ENCODE measurements at places on chromosomes 7 and 10.
A peak's percentile ranks its signal among the peaks of the same experiment; 100 is the strongest.

- DNase-seq = no peak
Observed at GRCh38 chr10:124267911-124268549, 150.7 kb downstream of the OAT start.

GRCh38 chr7:75534727-75535307 lies 42.7 kb downstream of the SPDYE5 start:
- DNase-seq = peak; percentile 69

DNA sequence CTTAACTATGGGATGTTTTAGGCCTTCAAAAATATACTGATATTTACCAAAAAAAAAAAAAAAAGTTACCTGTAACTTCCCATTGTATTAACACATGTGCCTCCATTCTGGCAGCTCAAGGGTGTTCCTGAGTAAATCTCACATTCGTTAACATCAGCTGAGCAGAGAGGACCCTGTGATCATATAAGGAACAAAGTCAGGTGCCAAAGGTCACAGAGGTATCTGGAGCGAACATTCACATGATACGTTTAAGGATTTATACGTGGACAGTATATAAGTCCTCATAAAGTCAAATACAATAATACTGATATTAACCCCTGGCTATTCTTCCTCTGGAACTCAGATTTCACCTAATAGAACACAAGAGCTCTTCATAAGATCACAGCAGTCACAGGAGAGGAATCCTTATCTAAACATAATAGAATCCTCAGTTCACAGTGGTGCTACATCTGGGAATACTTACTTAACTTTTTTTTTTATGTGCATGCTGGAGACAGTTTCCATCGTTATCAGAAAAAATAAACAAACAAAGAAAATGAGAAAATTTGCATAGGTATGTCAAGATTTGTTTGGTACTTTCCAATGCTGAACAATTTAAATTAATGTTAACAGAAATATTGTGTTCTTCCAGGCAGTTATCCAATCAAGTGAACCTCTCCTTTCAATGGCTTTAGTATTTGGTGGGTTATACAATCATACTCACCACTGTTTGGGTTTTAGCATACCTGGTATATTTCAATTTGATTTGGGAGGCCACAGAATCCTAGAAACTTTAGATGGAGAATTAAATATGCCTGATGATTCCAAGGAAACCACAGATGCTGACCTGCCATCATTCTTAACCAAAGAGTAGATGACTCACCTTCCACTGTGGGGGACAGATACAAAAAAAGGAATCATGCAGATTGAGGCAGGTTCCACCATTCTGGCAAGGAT lies 6.6 kb downstream of the CUBN start:
- DNase-seq = no peak

GRCh38 chr10:4066581-4067390 lies 281.8 kb upstream of the KLF6 start:
- DNase-seq = no peak

DNA sequence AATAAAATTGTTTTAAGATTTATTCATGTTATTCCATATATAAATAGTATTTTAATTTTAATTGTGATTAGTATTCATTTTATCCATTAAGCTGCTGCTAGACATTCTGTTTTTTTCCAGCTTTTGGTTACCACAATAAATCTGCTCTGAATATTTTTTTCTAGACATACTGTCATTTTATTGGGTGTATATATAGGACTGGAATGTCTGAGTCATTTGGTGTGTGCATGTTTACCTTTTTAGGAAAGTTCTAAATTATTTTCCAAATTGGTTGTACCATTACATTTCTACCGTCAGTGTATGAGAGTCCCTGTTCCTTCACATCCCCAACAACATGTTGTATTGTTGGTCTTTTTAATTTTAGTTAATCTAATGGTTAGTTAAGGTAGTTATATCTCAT lies 1138.1 kb downstream of the REEP3 start:
- DNase-seq = no peak

- DNase-seq = no peak
Observed at GRCh38 chr7:152709287-152710152, 33.6 kb upstream of the XRCC2 start.

GRCh38 chr7:36852017-36852416 lies 127.7 kb upstream of the AOAH start:
- no peak for DNase-seq

GRCh38 chr7:54112567-54112966 lies 429.6 kb upstream of the VSTM2A start:
- DNase-seq = no peak

GRCh38 chr10:99630433-99630832 lies 10.2 kb upstream of the SLC25A28 start:
- peak; percentile 79 for DNase-seq

DNA sequence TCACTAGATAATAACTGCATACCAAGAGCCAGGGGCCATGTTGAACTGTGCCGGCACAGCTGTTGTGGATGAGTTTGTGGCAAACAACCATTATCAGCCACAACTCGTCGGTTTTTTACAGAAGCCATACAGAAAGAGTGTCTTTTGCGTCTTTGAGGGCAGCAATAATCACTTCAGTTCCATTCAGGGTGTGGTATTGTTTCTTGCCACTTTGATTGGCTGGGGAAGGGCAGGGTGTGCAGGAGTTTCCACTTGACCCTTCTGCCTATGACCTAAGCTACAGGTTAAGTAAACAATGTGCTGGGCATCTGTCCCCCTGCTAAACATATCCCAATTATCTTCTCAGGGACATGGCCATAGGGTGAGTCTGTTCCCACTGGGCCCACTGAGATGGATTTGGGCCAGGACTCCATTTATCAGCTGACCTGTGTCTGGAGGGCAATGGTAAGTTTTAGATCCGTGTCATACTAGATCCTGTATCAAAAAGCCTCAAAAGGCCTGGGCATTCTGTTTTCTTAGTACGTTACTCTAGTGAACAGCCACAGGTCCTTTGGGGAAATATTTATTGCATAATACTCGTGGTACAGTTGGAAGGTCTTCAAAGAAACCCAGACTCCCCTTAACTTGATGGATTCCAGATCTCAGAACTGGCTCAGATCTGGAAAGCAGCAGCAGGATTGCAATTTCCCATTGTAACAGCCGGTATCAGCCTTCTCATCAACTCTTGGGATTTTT lies 15.9 kb downstream of the ZNF3 start:
- DNase-seq = no peak

GRCh38 chr10:107031931-107032699 lies 132.4 kb downstream of the SORCS1 start:
- no peak for DNase-seq

DNA sequence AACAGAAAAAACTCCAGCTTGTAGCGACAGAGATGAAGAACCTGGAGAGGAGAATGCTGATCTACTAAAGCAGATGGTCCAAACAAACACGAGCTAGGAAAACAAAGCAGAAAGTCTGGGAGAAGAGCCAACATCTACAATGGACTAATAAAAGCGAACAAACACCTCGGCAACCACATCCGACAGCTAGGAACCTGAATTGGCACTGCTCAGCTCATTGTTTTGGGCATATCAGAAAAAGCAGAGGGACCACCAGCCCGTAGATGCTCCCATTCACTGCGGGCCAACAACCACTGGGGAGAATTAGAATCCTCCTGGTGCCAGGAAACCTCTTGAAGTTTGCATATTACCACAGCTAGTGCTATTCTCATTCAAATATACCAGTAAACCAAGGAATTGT lies 204.7 kb downstream of the NXPH1 start:
- no peak for DNase-seq

DNA sequence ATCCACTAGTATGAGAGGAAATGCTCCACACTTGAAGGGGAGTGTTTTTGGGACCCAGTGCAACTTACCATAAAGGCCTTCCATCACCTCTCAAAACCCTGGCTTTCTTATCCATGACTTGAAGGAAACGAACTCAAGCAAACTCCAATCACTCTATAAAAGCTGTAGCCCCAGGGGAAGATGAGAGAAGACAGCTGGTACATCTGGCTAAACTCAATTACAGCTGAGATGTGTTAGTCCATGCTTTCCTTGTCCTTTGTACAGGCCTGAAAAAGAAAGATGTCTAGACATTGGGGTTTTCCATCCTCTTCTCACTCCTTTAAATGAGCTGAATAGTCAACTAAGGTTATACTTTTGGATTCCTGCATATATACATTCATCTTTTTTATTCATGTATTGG lies 89.5 kb upstream of the ANKRD30A start:
- DNase-seq = no peak

DNA sequence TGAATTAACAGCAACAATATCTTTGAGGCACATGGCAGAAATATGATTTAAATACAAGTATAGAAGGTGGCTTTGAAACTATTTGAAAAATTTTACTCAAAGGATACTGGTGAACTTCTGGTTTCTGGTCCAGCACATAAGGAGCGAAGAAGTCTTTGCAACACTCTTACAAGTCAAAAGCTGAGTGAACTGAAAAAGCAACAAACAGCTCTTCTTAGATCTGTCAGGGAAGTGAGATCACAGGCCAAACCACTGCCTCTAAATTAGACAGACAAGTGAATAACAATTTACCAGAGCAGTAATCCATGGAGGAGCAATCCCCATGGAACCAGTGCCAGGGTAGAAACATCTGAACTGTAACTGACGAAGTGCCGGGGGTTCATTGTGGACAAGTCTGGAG lies 9.6 kb upstream of the VWC2 start:
- DNase-seq = no peak

DNA sequence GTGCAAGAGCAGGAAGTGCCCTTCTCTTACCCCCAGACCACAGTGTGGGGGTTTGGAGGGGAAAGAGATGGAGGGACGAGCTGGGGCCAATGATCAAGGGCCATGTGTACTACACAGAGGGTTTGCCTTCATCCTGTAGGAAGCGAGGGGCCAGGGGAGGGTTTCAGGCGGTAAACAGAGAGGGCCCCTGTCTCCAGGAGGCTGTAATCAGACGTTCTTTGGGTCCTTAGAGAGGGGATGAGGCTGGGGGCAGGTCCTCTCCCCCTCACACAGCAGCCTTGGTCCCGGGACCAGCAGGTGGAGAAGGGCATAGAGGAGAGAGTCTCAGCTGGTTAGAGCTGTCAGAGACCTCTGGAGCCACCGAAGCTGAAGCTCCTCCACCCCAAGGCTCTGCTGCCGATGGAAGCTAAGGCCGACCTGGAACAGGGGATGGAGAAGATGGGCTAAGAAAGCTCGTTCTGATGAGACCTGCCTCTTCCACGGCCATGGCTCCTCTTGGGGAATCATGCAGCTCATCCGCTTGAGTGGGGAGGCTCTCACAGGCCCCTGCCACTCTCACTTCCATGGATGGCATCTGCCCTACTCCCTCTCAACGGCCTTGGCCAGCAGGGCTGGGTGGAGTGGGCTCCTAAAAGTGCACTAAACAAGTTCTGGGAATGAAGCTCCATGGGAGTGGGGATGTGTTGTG lies 3.5 kb downstream of the LOXL4 start:
- DNase-seq = no peak

- no peak for DNase-seq
Observed at GRCh38 chr7:102191556-102192379, 94.9 kb upstream of the SH2B2 start.

- DNase-seq = peak; percentile 48
Observed at GRCh38 chr7:78018641-78019446, 220.3 kb downstream of the PHTF2 start.

GRCh38 chr7:110675383-110676103 lies 415.4 kb upstream of the LRRN3 start:
- DNase-seq = no peak

DNA sequence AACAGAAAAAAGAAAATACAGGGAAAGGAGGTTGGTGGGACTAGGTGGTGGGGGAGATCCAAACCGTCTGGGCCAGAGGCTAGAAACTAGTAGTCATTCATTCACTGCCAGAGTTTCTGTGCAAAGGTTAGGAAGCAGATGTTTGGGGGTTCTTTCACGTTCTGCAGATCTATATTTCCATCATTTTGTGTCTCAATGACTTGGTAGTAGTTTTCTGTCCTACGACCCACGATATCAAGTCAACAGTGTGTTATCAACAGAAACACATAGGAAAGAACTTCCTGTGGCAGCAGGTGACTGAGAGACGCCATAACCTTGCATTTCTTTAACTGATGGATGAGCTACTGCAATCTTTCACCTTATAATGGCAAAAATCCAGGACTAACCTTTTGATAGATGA lies 1.8 kb downstream of the CEP55 start:
- no peak for DNase-seq

DNA sequence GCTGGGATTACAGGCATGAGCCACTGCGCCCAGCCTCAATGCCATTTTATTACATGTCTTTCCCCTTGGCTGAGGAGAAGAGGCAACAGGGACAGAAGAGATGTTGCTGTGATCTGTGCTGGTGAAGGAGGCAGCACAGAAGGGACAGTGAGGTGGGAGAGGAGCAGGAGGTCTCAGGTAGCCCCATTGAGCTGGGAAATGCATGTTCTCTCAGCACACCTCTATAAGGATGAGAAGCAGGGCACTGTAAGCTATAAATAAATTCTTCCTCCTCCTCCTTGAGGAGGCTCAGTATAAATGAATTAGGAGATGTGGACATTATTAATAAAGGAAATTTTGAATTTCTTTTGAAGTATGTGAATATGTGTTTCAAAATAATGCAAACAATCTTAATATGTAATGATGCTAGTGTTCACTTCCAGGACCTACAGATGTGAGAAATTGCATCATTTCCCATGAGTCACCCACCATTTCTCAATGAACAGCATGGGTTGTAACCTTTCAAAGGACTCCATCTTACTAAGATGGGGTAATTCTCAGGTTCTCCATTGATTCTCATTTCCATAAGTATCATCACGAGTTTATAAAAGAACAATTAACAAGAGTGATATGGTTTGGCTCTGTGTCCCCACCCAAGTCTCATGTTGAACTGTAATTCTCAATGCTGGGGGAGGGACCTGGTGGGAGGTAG lies 88.9 kb upstream of the ODAD2 start:
- DNase-seq = no peak

- no peak for DNase-seq
Observed at GRCh38 chr7:47362984-47363383, 218.9 kb downstream of the TNS3 start.

- no peak for DNase-seq
Observed at GRCh38 chr10:47444047-47444446, 39.9 kb downstream of the ANXA8 start.

GRCh38 chr10:7311218-7311849 lies 99.5 kb downstream of the SFMBT2 start:
- DNase-seq = no peak

DNA sequence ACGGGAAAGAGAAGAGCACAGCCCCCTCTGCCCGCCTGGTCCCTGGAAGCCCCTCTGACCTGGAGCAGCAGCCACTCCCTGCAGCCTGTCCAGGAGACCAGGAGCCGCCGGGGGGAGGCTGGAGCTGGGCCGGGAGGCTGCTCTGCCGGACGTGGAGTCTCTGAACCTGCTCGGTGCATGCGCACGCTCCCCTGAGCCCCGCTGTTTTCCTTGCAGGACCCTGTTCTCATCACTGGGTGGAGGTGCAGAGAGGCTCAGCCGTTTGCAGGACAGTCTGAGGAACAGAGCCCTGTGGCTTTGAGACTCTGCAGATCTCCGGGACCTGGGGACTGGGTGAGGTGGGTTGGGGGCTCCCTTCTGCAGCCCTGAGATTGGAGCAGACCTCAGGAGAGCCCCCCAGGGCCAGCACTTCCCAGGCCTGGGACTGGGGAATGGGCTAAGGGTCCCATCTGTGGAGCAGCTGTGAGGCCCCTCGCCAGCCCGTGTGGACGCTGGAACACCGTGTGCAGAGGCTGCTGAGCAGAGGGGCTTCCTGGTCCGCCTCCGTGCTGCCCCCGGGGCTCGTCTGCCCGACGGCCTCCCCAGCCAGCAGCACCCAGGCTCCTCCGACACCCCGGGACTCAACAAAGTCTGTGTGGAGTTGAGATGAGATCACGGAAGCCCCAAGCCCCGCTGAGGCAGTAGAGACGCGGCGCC lies 48.5 kb upstream of the ADGRA1 start:
- peak; percentile 43 for DNase-seq

Measured in Karpas-422 (cell line).